M059J (cell line): ENCODE measurements at places on chromosomes 4 and X. TPM values are rescaled to one million over a fixed set of nuclear protein-coding genes. Genes with fewer than 3 reads are reported as not detected.

Gene SFRP2
- total RNA-seq: 11.1 and 11.9 TPM in 2 replicates

Gene UGT2B15
- not detected in 2 replicates for total RNA-seq

Gene CLDN34
- not detected in 2 replicates for total RNA-seq

Gene ASB5
- total RNA-seq: 0.57 TPM in 1 of 2 replicates, not detected in the other

DNA sequence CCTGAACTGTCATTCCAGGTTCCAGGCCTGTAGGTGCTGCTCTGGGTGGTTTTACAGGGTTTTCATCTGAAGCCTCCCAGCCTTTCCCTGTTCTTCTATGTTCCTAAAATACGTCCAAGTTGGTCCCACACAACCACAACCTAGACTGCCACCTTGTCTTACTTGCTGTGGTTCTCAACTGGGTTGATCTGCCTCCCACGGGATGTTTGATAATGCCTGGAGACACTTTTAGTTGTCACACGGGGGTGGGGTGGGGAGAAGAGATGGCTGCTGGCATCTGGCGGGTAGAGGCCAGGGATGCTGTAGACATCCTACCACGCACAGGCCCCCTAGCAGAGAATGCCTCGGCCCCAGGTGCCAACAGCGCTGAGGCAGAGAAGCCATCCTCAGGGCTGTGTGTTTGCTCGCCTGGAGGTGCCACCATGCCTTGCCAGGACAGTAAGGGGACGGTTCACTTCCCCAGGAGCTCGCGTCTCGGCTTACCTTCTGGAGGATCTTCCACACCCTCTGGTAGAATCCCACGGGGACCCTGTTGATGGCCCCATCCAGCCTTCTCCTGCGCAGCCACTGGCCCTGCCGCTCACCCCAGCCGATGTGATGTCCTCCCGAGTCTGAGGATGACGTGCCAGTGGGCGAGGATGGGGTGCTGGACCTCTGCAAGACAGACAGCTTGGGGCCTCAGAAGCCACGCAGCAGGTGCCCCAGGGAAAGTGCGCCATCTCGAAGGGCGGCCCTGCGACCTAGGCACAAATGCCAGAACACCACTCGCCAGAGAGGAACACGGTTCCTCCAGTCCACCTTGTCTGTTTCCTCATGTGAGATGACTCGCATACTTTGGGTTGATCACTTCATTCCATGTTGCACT, 87.0 kb downstream of the PHKA2 start:
- no peak for DNase-seq

DNA sequence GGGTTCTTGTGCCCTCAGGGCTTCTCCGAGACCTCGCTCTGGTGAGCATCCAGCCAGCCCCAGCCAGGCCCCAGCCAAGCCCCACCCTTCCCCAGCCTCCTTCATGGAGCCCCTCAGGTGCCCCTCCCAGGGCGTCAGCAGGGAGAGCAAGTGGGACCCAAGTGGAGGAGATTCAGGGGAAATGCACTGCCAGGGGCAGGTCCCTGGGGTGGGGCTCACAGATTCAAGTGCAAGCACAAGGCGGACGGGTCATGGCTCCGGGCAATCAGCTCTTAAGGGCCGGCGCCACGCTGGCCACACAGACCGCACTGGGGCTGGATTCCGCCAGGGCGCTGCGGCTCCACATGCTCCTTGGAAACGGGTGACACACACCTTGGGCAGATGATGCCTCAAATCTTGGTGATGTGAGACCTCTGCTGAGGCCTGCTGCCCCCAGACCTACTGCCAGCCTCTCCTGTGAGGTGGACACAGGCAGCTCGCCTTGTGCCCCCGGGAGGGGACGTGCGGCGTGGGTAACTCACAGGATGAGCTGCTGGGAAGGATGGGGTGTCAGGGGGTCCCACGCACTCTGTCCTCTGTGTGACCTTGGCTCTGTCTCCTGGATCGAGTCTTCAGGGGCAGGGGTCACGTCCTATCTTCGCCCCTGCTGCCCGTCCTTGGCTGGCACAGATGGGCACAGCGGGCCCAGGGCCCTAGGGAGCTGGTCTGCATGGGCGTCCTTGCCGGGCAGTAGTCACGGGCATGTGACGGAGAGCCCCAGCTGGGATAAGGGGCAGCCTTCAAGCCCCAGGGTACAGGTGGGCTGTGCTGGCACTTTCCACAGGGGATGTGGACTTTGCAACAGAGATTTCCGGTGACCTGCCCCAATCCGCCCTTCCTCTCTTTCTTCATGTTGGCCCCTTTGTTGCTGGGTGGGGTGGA, 17.1 kb downstream of the NAT8L start:
- no peak for DNase-seq
